Ecto neural progenitor cell (in vitro differentiated cells): ENCODE measurements at places on chromosomes 16 and 17.

DNA sequence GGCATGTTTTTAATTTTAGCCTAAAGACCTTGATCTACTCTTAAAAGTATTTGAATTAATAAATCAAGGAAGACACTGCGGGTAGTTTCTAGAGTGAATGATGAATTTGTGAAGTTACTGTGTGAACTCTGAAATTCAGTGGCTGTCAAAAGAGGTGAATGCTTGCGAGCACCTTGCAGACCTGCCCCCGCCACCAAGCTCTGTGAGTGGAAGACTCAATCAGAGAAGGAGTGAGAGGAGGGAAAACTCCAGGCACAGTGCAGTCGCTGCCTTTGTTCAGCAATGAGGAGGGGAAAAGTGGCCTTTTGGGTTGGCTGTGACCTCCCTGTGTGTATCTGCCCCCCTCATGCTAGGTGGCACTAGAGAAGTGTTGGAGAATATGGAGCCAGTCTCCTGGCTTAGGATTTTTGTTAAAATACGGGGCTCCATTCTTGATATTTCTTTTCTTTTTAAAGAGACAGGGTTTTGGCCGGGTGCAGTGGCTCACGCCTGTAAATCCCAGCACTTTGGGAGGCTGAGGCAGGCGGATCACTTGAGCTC is 53.0 kb downstream of the LDHD start:
- no peak for DNase-seq

DNA sequence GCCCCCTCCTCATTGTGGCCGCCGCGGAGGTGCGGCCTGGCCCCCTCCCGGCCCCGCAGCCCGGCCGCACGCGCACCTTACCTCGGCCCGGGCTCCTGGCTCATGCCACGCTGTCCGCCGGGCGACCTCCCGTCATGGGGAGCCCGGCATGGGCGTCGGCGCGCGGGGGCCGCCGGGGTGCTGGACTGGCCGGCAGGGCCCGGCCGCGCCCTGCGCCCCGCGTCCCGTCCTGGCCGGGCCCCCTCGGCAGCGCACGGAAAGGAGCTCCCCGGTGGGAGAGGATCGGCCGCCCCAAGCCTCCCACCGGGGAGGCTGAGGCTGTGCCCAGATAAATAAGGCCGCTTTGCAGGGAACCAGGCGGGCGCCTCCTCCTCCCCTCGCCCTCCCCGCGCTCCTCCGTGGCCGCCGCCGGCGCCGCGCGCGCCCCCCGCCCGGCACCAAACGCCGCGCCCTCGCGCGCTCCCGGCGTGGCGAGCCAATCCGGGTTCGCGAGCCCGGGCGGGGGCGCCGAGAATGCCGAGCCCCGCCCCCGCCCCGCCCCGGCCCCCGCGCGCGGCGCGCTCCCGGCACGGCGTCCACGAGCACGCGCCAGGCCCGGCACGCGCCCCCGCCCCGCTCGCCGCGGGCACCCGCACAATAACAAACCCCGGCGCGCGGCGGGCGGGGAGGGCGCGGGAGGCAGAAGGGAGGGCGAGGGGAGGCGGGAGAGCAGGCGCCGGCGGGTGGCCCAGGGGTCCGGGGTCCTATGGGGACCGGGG is at the start of gene FBXL16:
FBXL16 (minus strand) TSS at position 371 of the 758 bp plus-strand sequence. CDS start 8,396 bp downstream, outside the sequence.
- DNase-seq, result no peak

- no peak for DNase-seq
Measured at GRCh38 chr17:57395721-57396321, 139.5 kb downstream of the MSI2 start.

DNA sequence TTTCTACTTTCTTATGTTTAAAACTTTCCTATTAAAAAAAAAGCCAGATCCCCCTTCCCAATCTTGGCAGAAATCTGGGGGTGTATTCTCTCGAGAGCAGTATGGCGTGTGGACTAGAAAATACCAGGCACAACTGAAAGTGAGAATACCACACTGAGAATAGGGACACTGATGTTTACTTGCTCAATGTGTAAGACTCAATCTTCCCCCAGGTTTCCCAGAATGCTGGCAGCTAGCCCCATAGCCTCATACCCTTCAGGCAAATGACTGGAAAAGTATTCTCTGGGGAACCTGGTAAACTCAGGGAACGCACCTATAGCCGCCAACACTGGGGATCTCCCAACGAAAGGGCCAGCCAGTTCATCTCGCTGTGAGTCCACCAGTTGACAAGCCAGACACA is 15.3 kb downstream of the ZZEF1 start:
- no peak for DNase-seq

GRCh38 chr16:80122115-80122514 is 418.7 kb upstream of the DYNLRB2 start:
- DNase-seq, result no peak

DNA sequence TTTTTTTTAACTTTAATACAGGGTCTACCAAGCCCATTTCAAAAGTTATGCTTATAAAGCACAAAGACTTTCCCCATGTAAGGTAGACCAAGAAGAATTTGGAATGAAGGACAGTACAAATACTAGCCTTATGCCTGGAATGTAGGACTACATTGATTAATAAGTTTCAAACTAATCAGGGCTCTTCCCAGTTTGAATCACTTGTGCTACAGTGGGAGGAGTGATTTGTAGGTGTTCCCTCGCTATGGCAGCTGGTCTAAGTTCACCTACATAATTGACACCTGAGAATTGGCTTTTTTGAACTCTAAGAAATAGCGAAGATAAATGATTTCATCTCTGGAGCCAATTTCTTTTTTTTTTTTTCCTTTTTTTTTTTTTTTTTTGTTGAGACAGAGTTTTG is 18.6 kb downstream of the TMEM238L start:
- DNase-seq, result no peak

DNA sequence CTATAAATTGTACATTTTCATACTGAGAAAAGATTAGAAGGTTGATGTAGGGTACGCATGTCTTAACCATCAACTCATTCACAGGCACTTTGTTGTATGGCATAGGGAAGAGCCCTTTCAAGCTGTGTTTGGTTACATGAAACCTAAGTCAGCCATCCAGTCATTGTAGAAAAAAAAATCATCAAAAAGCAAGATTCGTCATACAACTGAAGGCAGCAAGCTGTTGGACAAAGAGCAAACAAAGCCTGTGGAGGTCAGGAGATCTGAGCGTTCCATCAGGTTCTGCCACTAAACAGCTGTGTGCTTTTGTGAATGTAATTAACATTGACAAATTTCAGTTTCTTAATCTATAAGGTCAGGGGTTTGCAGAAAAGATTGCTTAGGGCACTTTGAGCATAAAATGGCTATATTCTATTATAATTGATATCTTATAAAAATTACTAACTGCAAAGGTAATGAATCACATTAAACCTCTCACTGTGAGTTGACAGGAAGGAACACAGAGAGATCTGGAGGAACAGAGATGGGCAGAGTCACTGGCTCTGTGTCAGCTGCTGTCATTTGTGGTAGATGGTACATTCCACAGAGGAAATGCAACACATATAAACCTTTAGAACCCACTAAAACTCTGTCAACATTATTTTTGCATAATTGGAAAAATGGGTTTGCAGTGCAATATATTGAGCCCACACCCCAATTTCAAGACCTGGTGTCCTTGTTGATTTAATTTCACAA is 66.3 kb upstream of the MYOCD start:
- no peak for DNase-seq

- no peak for DNase-seq
Measured at GRCh38 chr17:63358111-63358839, 87.8 kb downstream of the CYB561 start.

GRCh38 chr16:2009791-2010510 is at the start of gene ZNF598:
ZNF598 (minus strand) TSS chr16:2009821.
- peak; percentile 88 for DNase-seq

- no peak for DNase-seq
Measured at GRCh38 chr16:23949630-23950290, 114.0 kb downstream of the PRKCB start.

GRCh38 chr17:44840936-44841335 is 6.7 kb upstream of the HIGD1B start:
- no peak for DNase-seq

DNA sequence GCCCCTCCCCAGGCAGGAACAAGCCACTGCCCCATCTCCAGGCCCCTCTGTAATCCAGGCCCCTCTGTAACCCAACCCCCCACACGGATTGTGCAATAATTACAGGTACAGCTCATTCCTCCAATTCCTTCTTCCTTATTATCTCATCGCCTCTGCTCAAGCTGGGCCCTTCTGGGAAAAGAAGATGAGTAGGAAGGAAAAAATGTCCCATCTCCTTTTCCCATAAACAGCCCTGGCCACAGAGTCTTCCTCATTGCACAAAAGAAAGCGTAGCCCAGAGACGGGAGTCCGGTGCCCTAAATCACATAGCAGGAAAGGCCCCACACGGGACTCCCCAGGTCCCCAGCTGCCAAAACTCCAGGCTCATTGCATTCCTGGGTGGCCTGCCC is 3.6 kb upstream of the LITAFD start:
- no peak for DNase-seq

DNA sequence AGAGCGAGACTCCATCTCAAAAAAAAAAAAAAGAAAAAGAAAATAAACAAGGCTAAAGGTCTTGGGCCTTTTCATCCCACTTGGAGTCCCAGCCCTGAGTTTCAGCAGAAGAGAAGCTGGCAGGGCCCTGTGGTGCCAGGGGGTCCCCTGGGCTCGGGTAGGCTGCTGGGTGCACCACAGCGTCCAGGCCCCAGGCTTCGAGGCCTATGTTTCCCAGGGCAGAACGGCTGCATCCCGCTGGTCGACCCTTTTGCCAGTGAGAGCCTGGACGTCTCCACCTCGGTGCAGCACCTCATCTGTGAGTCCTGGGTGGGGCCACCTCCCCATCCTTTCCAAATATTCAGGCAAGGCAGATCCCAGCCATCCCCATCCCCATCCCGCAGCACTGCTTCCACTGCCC is 2.2 kb downstream of the TMEM235 start:
- DNase-seq, result no peak

DNA sequence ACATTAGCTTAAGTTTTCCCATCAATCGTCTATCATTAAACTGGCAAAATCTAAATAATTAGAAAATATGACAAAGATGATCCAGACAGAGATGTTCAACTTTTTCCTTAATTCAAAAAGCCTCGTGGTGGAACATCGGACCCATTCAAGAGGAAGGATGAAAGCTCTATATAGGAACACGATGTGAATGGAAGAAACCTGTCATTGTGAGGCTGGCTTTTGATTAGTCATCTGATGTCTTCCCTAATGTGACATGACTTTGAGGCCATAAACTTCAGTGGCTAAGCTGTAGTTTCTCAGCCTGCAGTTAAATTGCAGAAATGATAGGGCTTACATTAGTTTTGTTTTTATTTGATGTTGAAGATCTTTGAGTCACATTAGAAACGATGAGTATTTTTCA is 1.0 kb downstream of the AMZ2 start:
- DNase-seq, result no peak

DNA sequence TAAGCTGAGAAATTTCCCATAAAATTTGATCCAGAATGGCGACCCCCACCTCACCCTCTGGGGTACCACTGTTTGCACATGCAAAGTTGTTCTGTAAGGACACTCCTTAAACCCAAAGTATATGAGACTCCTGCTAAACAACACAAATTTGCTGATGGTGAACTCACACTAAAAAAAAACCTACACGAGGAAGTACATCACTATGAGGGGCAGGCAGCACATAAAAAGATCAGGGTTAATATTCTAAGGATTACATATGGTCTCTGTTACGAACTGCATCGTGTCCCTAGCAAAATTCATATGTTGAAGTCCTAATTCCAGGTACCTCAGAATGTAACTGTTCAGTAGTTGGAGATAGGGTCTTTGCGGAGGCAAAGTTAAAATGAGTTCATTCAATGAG is 60.3 kb downstream of the LYRM1 start:
- no peak for DNase-seq

DNA sequence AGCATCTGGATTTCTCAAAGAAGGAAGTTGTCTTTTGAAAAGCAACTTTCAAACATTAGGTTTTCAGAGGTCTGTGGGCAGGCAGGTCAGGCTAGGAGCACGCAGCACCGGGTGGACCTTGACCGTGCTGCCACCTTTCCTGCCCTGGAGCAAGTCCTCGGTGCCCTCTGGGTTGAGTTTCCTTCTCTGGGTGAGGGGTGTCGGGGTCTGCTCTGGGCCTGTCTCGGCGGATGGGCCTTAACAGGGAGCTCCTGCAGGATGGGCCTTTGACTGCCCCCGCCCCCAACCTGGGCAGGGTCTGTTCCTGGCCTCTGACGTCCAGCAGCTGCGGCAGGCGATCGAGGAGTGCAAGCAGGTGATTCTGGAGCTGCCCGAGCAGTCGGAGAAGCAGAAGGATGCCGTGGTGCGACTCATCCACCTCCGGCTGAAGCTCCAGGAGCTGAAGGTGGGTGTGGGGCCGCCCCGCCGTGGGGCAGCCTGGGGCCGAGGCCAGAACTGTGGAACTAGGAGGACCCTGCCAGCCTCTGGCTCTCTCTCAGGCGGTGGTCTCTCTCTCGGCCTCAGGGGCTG is 8.7 kb downstream of the DEF8 start:
- DNase-seq, result no peak

GRCh38 chr17:59278406-59278805 is 53.0 kb upstream of the YPEL2 start:
- DNase-seq, result no peak

- DNase-seq, result no peak
Measured at GRCh38 chr16:17277981-17278381, 192.8 kb downstream of the XYLT1 start.

DNA sequence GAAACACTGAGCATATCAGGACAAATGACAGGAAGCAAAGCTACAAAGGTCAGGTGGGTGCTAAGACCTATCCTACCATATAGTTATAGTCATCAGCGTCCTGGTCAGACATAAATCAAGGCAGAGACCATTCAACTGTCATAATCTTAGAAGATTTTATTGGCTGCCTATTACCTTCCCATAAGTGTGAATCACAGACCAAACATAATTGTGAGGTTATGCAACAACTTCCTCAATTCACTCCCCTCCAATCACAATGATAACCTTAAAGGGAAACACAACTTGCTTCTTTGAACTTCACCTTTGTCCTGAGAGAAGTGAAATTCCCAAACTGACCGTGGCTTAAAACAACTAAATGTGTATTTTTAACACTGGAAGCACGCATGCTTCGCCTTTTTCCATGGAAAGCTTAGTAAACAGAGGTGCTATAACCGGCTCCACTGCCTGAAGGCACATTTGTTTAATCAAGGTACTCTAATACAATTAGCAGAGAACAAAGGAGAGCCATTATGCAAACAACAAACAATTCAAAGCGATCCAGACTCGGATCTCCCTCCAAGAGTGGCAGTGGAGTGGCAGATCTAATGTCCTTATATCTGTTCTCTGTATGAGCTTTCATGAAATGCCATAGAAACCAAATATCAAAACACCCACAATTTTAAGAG is 84.9 kb downstream of the TMEM114 start:
- DNase-seq, result no peak
